GM13977 (cell line): ENCODE measurements at places on chromosomes 4 and X.

DNA sequence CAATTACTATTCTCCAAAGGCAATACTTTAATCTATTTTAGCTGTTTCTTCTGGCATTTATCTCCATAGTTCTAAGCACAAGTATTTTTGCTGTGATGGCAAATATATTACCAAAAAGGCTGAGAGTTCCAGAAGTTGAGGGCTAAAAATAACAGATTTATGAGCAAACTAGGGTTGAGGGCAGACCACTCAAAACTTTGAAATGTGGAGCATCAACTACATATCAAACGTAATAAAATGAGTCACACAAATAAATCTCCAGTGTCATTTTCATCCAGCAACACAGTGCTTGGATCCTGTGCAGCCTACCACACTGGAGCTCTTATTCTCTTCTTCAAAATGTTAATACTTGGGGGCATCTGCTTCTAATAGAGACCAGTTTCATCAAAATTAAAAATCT, 163.9 kb downstream of the HS3ST1 start:
- no peak for DNase-seq

DNA sequence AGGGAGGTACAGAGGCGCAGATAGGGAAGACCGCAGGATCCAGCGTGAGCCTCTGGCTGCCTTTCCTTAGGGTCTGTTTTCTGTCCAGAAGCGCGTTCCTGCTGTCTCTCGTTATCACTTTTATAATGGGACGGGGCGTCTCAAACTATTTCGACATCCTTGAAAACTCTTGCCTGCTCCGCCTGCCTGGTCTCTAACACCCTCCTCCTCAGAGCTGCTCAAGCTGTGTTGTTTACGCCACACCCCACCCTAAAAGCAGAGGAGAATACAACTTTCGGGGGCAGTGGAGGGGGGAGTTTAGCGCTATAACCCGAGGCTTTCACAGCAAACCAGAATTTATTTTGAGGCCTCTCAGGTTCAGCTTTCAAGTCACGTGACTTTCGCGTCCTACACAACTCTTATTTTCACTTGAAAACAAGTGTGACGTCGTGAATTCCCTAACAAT, 646 bp upstream of the FAM3A start:
- DNase-seq = no peak

- no peak for DNase-seq
Observed at GRCh38 chr4:169116270-169116901, 106.3 kb upstream of the CBR4 start.

GRCh38 chr4:109494563-109494962, 60.9 kb downstream of the SEC24B start:
- no peak for DNase-seq

DNA sequence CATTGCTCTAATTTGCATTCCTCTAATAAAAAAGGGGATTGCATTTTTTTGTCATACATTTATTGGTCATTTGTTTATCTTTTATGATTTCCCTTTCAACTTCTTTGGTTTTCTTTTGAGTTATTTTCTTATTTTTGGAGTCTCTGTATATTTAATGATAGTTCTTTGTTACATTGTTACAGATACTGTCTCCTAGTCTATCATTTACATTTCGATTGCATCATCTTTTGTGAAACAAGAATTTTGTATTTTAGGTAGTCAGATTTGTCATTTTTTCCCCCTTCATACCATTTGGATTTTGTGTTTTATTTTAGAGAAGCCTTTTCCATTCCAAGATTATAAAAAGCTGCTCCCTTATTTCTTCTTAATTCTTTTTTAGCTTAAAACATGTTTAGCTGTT, 37.1 kb downstream of the SNX25 start:
- no peak for DNase-seq

GRCh38 chr4:115485402-115485801, 372.0 kb upstream of the NDST4 start:
- DNase-seq = no peak

GRCh38 chr4:16588651-16589050, 309.8 kb downstream of the LDB2 start:
- no peak for DNase-seq

GRCh38 chr4:123346951-123347350, 49.6 kb upstream of the SPRY1 start:
- no peak for DNase-seq

DNA sequence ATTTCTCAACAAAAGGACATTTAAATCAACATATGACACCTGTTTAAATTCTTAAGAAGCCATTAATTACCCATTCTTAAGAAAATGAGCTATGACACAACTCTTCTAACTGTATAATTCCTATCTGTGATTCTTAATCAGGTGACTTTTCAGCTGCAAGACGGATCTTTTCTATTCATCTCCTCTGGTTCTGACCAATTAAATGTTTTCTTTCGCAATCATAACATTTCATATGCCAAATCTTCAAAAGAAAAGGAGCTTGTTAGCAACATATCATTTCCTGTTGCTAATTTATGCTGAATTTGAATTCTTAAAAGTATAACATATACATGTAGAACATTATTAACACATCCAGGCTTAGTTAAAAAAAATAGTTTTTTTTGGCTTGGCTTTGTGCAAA, 62.5 kb downstream of the SEL1L3 start:
- no peak for DNase-seq

DNA sequence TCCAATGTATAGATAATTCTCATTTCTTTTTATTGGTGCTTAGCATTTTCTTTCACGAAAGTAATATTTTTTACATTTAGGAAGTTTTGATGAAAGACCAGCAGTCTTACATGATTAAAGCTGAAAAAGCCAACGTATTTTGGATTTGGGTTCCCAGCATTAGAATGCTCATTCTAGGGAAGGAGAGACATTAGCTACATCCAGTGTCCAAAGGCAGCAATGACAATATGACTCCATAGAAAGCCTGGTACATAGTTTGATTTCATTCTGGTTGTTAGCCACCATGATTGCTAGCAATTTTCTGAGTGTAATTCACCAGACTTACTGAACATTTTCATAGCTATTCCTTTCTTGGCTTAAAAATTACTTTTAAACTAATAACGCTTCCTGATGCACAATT, 1397.5 kb downstream of the PCDH7 start:
- no peak for DNase-seq

- no peak for DNase-seq
Observed at GRCh38 chr4:27790911-27791310, 930.3 kb downstream of the STIM2 start.

DNA sequence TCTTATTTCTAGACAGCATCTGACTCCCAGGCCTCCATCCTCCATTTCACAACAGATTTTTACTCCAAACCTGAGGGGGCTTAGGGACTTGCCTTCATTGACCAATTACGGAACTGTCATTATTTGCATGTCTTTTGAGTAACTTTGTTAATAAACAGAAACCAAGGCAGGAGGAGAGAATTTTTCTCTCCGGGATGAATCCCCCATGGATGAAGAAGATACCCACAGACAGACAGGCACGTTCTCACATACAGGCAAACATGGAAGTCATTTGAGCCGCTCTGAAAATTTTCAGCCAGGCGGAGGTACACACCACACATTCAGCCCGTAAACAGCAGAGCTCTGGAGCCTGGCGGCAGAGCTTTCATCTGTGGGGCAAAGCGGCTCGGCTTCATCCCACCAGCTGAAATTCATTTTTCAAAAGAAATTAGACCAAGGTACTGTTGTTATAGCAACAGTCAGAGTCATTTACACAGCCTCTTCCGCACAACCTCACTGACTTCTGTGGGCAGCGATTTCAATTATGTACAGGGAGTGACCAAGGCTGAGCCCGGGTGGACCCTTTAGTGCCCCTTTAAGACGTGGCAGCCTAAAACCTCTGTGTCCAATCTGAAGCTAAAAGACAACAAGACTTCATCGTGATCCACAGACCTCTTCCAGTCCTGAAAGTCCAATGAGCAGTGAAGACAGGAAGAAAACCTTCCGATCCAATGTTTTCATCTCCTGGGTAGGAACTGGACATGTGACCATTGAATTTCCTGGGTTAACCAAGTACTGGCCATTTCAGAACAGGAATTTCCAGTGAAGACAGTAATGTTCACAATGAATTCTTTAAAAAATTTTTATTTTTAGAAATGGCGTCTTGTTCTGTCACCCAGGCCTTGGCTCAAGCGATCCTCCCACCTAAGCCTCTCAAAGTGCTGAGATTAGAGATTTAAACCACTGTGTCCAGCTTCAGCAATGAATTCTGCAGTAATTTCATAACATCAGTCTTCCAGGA, 237.0 kb downstream of the MGST2 start:
- DNase-seq = no peak

- no peak for DNase-seq
Observed at GRCh38 chr4:83197555-83198235, 83.2 kb upstream of the PLAC8 start.

GRCh38 chr4:55819634-55820033, at the start of gene EXOC1L:
Gene EXOC1L (plus strand): TSS chr4:55819790. CDS start chr4:55820027, 237 bp downstream.
- no peak for DNase-seq

- DNase-seq = no peak
Observed at GRCh38 chrX:10380300-10380699, 223.5 kb downstream of the CLCN4 start.

DNA sequence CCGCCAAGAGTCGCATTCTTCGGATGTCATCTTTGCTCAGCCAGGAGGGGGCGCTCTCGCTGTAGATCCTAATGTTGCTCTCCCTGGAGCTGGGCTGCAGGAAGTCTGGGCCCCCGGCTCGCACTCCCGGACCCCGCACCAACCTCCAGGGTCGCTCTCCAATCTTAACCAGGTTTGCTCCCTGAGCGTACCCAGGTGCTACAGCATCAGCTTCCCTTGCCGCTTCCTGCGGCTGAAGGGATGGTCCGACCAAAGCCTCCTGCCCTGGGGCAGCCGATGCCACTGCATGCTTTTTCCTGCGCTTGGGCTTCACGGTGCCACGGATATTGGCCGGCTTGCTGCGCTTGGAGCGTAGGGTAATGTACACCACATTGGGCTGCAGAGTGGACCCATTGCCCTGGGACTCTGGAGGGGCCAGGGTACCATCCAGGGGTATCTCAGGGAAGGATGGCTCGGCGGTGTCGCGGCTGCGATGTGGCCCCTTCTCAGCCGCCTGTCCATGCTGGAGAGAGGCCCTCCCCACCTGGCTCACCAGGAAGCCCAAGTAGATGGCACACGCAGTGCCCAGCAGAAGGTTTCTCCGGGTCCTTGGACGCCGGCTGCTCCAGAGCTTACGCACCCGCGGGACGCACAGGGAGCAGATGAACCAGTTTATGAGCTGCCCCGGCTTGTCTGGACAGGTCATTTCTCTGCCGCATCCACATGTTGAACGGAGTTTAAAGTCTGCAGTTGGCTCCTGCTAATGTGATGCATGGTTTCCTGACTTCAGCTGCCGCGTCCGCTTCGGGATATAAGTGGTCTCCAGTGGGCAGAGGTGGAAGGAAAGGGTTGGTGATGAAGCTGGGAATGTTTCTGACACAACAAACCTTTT, 1.9 kb downstream of the GASK1B start:
- DNase-seq = peak; percentile 34

- no peak for DNase-seq
Observed at GRCh38 chrX:18426004-18426320, 554 bp downstream of the CDKL5 start.

GRCh38 chr4:43990963-43991362, 457.6 kb downstream of the KCTD8 start:
- no peak for DNase-seq

- DNase-seq = no peak
Observed at GRCh38 chr4:10687526-10687925, 3.0 kb upstream of the CLNK start.

DNA sequence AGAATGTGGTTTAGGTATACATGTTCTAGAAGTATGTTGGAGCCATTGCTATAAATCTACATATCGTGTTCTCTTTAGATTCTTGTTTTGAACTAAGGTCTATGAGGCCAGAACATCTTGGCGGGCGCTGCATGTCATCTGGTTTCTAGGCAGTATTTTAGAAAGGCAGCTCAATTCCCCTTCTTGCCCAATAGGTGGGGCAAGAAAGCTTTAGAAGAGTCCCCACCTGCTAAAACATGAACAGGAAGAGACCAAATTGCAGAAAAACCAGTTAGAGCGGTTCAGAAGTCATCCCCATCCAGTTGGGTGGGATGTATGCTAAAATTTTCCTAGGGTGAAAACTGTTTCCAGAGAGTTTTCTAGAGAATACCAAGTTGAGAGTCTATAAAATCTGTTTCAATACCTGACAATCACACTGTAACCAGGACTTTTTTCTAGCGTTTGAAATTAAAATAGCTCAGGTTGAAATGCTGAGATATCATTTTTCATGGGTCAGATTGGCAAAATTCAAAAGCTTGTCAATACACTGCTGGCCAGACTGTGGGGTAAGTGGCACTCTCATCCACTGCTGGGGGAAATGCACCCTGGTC, 17.5 kb upstream of the SH3KBP1 start:
- DNase-seq = peak; percentile 71

DNA sequence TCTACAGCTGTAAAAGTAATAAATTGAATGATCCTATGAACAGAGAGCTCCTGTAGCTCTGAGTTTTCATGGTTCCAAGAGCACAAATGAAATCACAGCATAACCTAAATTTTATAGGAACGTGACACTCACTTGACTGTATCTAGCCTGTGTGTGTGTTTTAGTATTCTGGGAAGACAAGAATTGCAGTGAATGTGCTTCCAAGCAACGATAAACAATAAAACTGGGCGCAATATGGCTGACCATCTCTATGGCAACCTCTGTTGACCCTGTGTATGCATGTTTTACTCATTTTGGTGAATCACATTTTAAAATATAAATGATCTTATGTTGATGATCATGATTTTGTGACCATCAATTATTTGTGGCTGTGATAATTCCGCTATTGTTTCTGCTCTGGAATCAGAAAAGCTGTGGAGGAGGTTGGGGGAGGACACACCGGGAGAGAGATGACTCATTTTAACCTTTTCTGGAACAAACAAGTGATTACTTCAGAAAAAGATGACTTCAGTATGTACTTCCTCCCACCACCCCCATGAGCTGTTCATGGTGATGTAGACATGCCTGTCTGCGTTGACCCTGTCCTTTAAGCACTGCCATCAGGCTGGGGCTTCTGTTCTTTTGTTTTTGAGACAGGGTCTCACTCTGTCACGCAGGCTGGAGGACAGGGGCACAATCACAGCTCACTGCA, 31.8 kb downstream of the USP11 start:
- DNase-seq = no peak
